ENCODE measurements at places on chromosomes 12 and 14.

GRCh38 chr12:31007153-31007495 is 66.5 kb upstream of the DDX11 start:
- no peaks in the 10 kb centered on the region for H3K36me3 ChIP-seq
- no peak overlapping the region for H3K27ac ChIP-seq
- no peak for DNase-seq
- peaks cover 48% of the 10 kb centered on the region for H3K27me3 ChIP-seq
- H3K4me3 ChIP-seq, result no peak overlapping the region
- H3K4me1 ChIP-seq, result no peaks in the 10 kb centered on the region

- no peak overlapping the region for H3K4me3 ChIP-seq
- DNase-seq, result no peak
- H3K27me3 ChIP-seq, result no peaks in the 10 kb centered on the region
- peaks cover 57% of the 10 kb centered on the region for H3K36me3 ChIP-seq
- H3K27ac ChIP-seq, result no peak overlapping the region
Observed at GRCh38 chr12:98533723-98534251, 18.4 kb downstream of the TMPO start.

- no peak overlapping the region for H3K4me3 ChIP-seq
- H3K4me1 ChIP-seq, result no peaks in the 10 kb centered on the region
- no peak for DNase-seq
- H3K27ac ChIP-seq, result no peak overlapping the region
- no peaks in the 10 kb centered on the region for H3K27me3 ChIP-seq
- H3K36me3 ChIP-seq, result no peaks in the 10 kb centered on the region
Observed at GRCh38 chr12:32039347-32039746, 67.3 kb upstream of the BICD1 start.

- peaks cover 7% of the 10 kb centered on the region for H3K4me1 ChIP-seq
- peak overlapping the region; percentile 88 for H3K4me3 ChIP-seq
- no peak for DNase-seq
- H3K27ac ChIP-seq, result peak overlapping the region; percentile 75
- H3K36me3 ChIP-seq, result peaks cover 19% of the 10 kb centered on the region
Observed at GRCh38 chr14:54567224-54567638, 303 bp downstream of the SAMD4A start.

GRCh38 chr12:110117956-110118685 is 6.0 kb upstream of the IFT81 start:
- H3K4me1 ChIP-seq, result no peaks in the 10 kb centered on the region
- DNase-seq, result no peak
- H3K27ac ChIP-seq, result no peak overlapping the region
- no peak overlapping the region for H3K4me3 ChIP-seq
- peaks cover 37% of the 10 kb centered on the region for H3K27me3 ChIP-seq
- H3K36me3 ChIP-seq, result no peaks in the 10 kb centered on the region

- no peaks in the 10 kb centered on the region for H3K27me3 ChIP-seq
- H3K4me3 ChIP-seq, result no peak overlapping the region
- no peak overlapping the region for H3K27ac ChIP-seq
- H3K4me1 ChIP-seq, result no peaks in the 10 kb centered on the region
Observed at GRCh38 chr14:44352201-44352600, 154.9 kb downstream of the FSCB start.

GRCh38 chr14:56487090-56487667 is 92.4 kb upstream of the TMEM260 start:
- DNase-seq, result no peak
- peaks cover 42% of the 10 kb centered on the region for H3K27me3 ChIP-seq
- no peak overlapping the region for H3K27ac ChIP-seq
- peaks cover 4% of the 10 kb centered on the region for H3K36me3 ChIP-seq
- no peak overlapping the region for H3K4me3 ChIP-seq
- H3K4me1 ChIP-seq, result no peaks in the 10 kb centered on the region

DNA sequence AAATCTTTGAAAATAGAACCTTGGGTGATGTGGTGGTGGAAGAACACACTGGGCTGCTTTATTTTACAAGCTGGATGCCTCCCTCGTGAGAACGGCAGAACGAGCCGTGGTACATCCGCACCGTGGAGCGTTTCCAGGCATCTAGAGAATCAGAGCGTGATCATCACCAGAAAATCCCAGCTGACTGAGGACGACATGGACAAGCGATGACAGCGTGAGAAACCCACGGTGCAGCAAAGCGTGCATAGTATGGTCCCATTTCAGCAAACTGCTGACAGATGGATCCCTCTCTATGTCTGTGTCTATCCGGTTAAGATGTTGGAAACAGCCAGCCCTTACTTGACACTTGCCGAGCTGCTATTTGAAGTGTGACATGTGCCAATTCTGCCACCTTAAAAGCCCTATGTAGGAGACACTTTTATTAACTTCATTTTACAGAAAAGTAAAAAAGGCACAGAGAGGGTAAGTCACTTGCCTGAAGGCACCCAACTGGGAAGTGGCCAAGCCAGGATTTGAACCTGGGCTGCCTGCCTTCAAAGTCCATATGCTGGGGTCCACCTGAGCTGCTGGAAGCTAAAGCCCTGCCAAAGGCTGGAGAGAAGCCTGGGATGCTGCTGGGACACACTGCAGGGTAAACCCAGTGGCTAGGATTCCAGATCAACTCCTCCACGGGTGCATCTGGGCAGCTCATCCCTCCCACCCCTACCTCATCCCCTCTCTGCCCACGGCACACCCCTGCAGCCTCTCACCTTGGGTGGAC is 14.9 kb downstream of the SCARB1 start:
- H3K27me3 ChIP-seq, result no peaks in the 10 kb centered on the region
- no peak overlapping the region for H3K4me3 ChIP-seq
- no peaks in the 10 kb centered on the region for H3K36me3 ChIP-seq
- H3K4me1 ChIP-seq, result peaks cover 6% of the 10 kb centered on the region
- DNase-seq, result no peak
- H3K27ac ChIP-seq, result no peak overlapping the region

DNA sequence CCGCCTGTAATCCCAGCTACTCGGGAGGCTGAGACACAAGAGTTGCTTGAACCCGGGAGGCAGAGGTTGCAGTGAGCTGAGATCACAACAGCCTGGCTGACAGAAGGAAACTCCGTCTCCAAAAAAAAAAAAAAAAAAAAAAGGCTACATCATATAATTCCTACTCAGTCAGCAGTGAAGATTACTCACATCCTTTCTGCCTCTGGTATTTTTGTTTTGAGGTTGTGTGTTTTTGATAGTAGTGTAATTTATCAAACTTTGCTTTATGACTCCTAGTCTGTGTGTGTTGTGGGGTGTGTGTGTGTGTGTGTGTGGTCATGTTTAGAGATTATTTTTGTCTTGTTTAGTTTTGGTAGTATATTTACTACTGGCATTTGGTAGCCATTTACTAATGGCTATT is 29.8 kb upstream of the DLGAP5 start:
- no peaks in the 10 kb centered on the region for H3K4me1 ChIP-seq
- no peak for DNase-seq
- H3K27me3 ChIP-seq, result peaks cover 19% of the 10 kb centered on the region
- H3K27ac ChIP-seq, result no peak overlapping the region
- H3K4me3 ChIP-seq, result no peak overlapping the region
- peaks cover 3% of the 10 kb centered on the region for H3K36me3 ChIP-seq

DNA sequence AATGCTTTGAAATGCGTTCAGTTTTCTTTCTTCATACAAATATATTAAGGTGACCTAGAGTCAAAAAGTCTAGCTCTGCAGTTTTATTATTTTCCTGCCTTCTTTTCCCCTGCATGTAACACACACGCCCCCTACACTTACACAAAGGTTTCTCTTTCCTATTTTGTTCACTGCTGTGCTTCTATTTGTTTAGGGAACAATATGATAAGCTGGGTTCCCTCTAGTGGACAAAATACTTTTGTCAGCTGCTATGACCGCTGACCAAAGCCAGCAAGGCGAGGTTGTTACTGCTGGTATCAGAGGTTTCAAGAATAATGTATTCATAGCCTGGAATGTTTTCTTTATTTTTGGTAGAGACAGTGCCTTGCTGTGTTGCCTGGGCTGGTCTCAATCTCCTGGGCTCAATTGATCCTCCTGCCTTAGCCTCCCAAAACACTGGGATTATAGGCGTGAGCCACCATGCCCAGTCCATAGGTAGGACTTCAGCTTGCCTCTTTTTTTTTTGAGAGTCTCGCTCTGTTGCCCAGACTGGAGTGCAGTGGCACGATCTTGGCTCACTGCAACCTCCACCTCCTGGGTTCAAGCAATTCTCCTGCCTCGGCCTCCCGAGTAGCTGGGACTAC is 33.4 kb downstream of the FNTB start:
- no peaks in the 10 kb centered on the region for H3K27me3 ChIP-seq
- H3K4me1 ChIP-seq, result no peaks in the 10 kb centered on the region
- DNase-seq, result no peak
- peaks cover 16% of the 10 kb centered on the region for H3K36me3 ChIP-seq
- no peak overlapping the region for H3K4me3 ChIP-seq

GRCh38 chr12:130470969-130471368 is 133.3 kb downstream of the PIWIL1 start:
- H3K27me3 ChIP-seq, result no peaks in the 10 kb centered on the region
- H3K36me3 ChIP-seq, result peaks cover 2% of the 10 kb centered on the region
- no peak overlapping the region for H3K4me3 ChIP-seq
- H3K27ac ChIP-seq, result no peak overlapping the region
- DNase-seq, result no peak

DNA sequence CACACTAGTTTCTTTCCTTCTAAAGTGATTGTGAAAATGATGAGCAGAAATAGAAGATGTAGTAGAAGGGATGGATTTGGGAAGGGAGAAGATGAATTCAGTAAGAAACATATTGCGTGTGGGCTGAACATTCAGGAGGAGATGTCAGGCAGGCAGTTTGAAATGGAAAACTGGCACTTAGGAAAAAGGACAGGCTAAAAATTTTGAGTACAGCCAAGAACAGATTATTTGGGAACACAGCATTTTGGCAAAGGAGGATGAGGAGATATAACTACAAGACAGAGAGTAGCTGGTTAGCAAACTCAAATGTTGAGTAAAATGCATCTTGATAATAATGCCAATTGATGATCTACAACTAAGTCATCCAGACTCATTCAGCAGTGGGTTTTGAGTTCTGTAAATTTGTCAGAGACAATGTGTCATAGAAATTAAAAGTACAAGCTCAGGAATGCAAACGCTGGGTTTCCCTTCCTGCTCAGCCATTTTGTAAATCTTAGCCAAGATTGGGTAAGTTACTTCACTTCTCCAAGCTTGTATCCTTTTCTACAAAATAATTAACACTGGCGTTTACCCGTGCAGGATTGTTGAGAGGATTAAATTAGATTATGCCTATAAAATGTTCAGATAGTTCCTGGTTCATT is 255.0 kb downstream of the NAV3 start:
- H3K4me3 ChIP-seq, result no peak overlapping the region
- no peaks in the 10 kb centered on the region for H3K27me3 ChIP-seq
- H3K36me3 ChIP-seq, result no peaks in the 10 kb centered on the region
- H3K4me1 ChIP-seq, result no peaks in the 10 kb centered on the region
- no peak for DNase-seq
- no peak overlapping the region for H3K27ac ChIP-seq

DNA sequence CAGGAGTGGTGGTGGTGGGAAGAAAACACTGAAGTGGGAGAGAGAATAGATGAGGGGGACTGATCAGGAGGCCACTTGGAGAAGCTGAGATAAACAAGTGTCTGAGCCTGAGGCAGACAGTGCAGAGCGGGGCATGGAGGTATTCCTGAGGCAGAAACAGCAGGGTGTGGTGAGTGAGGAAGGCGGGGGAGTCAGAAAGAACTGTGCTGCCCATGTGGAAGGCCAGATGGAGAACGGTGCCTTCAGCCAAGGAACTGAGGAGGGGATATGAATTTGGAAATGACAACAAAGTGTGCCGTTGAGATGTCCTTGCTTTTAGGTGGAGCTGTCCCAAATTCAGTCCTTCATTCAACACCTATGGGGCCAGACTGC is 13.7 kb downstream of the APPL2 start:
- no peak overlapping the region for H3K4me3 ChIP-seq
- DNase-seq, result no peak
- H3K36me3 ChIP-seq, result peaks cover 17% of the 10 kb centered on the region
- H3K27me3 ChIP-seq, result no peaks in the 10 kb centered on the region
- H3K27ac ChIP-seq, result no peak overlapping the region
- peaks cover 13% of the 10 kb centered on the region for H3K4me1 ChIP-seq

GRCh38 chr12:54306925-54307741 is 6.3 kb upstream of the NFE2 start:
- peak overlapping the region; percentile 19 for H3K4me3 ChIP-seq
- peak overlapping the region; percentile 1 for H3K27ac ChIP-seq
- peaks cover 29% of the 10 kb centered on the region for H3K4me1 ChIP-seq
- H3K27me3 ChIP-seq, result peaks cover 7% of the 10 kb centered on the region
- DNase-seq, result no peak
- no peaks in the 10 kb centered on the region for H3K36me3 ChIP-seq

DNA sequence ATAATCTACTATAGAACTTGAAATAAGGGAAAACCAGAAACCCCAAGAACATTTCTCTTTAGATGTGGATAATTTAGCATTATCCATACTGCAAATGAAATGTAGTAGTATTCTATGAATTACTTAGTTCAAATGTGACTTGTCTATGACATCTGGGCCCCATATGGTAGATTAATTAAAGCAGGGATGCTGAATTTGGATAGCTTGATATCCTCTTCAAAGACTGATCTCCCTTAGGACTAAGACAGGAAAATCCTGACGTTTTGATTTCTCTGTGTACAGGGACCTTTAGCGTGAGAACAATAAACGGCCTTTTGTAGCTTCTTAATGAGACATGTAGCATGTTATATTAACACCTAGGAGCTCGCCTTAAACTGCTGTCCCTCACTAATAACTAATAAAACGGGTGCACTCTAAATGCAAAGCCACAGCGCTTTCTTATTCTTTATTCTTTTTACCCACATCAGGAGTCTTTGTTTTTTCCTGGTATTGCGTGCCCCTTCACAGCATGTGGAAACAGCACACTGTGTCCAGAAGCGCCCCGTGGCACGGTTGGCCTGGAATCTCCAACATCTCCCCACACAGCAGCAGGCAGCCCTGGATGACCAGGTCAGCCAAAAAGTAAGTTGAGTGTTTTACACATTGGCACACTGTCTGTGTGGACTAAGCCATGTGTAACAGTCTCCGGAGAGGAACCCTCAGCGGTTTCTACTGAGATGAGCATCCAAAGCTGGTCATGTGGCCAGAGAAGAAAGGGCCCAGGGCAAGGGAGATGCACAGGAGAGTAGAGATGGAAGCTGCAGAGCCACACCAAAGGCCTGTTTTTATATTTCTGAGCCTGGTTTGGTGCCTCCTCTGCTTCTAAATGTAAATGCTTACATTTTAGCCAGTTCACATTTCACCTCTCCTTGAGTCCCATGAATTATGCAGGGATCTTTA is 93.1 kb downstream of the SRGAP1 start:
- no peak for DNase-seq
- H3K36me3 ChIP-seq, result no peaks in the 10 kb centered on the region
- no peaks in the 10 kb centered on the region for H3K4me1 ChIP-seq
- no peak overlapping the region for H3K4me3 ChIP-seq
- peaks cover 13% of the 10 kb centered on the region for H3K27me3 ChIP-seq

DNA sequence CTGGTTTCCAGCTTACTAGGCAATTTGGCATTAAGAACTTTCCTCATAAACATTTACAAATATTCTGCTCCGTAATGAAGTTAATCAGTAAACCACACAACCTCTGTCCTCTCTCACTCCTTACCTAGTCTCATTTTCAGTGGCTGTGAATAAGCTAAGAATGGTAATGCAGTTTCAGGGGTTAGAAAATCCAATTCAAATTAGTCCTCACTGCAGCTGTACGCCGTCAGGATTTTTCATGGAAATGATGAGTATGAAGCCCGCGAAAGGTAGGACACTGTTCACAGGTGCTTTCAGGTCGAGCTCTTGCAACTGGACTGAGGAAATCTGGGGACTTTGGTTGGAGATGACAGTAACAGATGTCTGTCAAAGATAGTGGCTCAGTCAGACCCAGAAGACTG is 29.6 kb downstream of the NR1H4 start:
- DNase-seq, result no peak
- H3K27ac ChIP-seq, result no peak overlapping the region
- H3K36me3 ChIP-seq, result no peaks in the 10 kb centered on the region
- no peaks in the 10 kb centered on the region for H3K27me3 ChIP-seq
- H3K4me1 ChIP-seq, result no peaks in the 10 kb centered on the region

GRCh38 chr14:55881577-55882241 is 236.5 kb upstream of the PELI2 start:
- H3K36me3 ChIP-seq, result peaks cover 3% of the 10 kb centered on the region
- no peak overlapping the region for H3K4me3 ChIP-seq
- H3K27ac ChIP-seq, result no peak overlapping the region
- no peak for DNase-seq
- H3K4me1 ChIP-seq, result no peaks in the 10 kb centered on the region
